ENCODE measurements at places on chromosomes 13 and 19.

DNA sequence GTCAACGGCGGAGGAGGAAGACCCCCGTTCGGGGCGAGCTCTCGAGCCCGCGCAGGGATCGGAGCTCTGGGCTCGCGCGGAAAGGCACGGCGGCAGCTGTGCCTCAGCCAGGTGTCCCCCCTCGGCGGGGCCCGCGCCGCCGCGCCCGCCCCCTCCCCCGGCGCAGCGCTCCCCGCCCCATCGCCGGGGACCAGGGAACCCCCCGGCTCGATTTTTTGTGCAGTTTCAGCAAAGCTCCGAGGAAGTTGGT is 110.0 kb downstream of the KCNRG start:
- DNase-seq: no peak

DNA sequence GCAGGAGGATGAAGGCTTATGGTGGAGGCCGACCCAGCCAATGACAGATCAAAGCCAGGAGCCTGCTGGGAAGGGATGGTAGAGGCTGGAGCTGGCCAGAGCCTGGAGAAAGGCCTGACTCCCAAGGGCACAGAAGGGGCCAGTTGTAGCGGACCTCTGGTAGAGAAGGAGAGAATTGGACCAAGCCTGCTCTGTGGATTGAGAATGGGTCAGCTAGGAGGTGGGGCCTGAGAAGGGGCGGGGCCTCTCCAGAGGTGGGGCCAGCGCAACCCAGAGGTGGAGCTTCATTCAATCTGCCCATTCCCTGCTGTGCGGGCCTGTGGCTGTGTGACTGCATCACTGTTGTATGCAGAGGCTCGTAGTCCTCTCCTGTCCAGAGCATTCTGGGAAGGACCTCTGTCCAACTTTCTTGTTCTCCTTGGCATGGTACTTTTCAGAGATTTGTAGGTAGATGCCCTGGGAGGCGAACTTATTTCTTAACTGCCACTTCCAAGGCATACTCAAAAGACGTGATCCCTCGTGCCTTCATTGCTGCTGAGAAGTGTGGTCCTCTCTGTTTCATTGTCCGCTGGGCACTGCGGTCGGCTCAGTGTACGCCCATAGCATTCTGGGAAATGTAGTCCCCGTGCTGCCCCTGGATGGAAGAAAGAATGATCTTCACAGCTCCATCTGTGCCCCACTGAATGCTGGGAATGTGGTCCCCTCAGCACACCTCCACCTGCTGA is 6.7 kb downstream of the GRIN2D start:
- DNase-seq: no peak

DNA sequence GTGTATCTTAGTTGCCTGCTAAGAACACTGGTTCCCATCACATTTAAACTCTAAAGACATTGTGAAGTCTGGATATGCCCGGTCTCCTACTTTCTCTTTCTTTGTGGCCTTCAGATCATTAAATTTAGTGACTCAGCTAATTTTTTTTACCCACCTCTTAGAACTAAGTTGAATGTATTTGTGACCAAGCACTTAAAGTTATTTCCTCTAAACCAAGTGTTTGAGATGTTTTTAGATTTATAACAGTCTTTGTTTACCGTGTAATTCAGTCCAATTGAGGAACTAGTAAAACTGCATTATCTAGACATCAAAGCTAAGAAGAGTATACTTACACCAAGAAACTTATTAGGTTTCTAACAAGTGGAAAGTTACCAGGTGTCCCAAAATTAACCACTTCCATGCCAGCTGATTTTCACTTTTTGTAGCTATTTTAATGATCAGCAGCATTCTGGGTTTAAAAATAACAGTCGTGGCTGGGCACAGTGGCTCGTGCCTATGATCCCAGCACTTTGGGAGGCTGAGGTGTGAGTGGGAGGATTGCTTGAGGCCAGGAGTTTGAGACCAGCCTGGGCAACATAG is 53.1 kb downstream of the ARHGAP35 start:
- DNase-seq: no peak

GRCh38 chr19:46256855-46257254 is 27.3 kb downstream of the IGFL1 start:
- DNase-seq: no peak

- DNase-seq: no peak
Observed at GRCh38 chr19:53511933-53512374, 26.0 kb upstream of the ZNF331 start.

DNA sequence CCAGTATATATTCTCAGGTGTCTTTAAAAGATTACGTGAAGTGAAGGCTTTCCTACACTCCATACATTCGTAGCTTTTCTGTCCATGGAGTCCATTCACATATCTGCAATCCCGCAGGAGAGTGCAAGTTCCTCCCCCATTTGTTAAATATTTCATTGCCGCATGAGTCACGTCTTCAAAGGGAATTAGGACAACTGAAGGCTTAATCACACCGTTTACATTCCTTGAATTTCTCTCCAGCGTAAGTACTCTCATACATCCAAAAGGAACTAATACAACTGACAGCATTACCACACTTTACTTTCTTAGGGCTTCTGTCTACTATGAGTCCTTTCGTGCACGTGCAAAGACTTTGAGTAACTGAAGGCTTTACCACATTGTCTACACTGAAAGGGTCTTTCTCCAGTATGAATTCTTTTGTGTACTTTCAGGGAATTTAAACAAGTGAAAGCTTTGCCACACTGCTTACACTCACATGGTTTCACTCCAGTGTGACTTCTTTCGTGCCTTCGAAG is 29.0 kb upstream of the ZNF564 start:
- no peak for DNase-seq

DNA sequence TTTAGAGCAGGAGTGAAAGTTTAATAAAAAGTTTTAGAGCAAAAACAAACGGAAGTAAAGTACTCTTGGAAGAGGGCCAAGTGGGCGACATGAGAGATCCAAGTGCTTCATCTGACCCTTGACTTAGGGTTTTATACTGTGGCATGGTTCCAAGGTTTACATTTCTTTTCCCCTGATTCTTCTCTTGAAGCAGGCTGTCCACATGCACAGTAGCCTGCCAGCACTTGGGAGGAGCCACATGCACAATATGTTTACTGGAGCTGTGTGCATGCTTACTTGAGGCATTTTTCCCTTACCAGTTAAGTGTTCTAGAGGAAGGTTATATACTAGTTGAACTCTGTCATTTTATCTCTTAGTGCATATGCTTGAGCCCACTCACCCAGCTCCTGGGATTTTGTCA is 295.6 kb downstream of the TBC1D4 start:
- no peak for DNase-seq

GRCh38 chr13:44422755-44423643 is 49.4 kb downstream of the SERP2 start:
- DNase-seq: no peak

DNA sequence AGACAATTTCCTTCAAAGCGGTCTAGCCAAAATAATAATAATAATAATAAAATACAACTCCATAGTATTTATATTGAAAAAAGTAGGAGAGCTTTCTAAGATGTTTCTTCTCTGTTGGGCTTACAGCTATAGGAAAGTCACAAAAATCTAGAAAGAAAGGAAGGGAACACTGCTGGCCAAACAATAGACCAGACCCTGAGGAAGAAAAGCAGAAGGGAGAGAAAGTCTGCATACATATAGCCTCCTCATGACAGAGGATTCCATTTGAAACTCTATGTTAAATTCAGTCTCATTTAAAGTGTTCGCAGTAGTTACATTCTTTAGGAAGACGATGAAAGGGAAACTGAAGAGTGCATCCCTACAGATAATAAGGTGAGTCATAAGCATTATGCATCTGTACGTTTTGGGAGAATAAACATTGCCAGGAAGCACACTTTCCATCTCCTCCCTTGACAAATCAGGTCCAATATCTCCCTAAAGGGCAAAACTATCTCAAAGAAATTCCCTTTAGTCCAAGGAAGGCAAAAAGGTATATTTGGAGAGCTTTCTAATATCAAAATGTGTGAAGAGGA is 86.5 kb downstream of the PCDH9 start:
- no peak for DNase-seq

DNA sequence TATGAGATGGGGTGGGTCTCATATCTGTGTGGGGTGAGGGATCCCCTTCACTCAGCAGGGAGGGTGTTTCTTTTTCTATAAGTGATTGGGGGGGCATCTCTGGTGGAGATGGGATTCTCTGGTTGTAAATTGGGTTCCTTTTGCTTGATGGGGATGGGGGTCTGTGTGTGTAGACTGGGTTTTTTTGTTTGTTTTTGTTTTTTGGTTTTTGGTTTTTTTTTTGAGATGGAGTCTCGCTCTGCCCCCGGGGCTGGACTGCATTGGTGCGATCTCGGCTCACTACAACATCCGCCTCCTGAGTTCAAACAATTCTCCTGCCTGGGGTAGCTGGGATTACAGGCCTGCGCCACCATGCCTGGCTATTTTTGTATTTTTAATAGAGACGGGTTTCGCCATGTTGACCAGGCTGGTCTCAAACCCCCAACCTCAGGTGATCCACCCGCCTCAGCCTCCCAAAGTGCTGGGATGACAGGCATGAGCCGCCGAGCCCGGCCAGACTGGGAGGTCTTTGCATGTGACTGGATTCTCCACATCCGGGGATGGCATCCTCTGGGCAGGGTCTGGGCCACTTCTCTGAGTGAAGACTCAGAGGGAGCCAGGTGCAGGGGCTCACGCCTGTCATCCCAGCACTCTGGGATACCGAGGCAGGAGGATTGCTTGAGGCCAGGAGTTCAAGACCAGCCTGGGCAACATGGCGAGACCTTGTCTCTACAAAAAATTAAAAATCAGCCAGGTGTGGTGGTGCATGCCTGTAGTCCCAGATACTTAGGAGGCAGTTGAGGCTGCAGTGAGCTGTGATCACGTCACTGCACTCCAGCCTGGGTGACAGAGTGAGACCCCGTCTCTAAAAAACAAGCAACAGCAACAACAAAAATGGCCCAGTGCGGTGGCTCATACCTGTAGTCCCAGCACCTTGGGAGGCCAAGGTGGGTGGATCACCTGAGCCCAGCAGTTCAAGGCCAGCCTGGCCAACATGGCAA is 799 bp downstream of the MYBPC2 start:
- DNase-seq: no peak

DNA sequence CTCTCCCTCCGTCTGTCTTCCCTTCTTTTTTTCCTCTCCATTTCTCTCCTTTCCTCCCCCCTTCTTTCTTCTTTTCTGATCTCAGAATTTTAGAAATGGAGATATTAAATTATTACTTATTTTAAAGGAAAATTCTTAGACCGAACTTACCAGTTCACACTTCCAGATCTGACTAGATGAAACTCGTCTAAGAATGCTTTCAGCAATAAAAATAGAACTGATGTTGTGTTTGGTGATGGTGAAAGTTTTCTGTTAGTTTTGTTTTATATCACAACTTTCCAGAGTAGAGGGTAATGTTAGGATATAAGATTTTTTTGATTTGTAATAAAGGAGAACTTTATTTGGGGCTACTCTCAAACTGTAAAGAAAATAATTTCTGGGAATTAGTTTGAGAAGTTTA is 29.9 kb downstream of the UCHL3 start:
- DNase-seq: no peak

DNA sequence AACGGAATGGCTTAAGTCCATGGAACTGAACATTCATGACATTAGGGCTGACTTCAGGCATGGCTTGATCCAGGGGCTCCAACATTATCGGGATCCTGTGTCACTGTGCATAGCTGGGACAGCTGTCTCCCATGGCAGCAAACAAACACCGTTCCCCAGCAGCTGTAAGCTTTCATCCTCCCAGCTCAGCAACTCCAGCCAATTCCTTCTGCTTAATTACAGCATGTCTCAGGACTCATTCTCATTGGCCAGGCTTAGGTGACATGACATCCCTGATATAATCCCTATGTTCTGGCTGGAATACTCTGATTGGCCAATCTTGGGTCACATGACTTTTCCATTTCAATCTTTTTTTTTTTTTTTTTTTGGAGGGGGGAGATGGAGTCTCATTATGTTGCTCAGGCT is 10.9 kb upstream of the TLE5 start:
- DNase-seq: no peak

GRCh38 chr13:85194482-85194881 is 604.7 kb downstream of the SLITRK6 start:
- no peak for DNase-seq

DNA sequence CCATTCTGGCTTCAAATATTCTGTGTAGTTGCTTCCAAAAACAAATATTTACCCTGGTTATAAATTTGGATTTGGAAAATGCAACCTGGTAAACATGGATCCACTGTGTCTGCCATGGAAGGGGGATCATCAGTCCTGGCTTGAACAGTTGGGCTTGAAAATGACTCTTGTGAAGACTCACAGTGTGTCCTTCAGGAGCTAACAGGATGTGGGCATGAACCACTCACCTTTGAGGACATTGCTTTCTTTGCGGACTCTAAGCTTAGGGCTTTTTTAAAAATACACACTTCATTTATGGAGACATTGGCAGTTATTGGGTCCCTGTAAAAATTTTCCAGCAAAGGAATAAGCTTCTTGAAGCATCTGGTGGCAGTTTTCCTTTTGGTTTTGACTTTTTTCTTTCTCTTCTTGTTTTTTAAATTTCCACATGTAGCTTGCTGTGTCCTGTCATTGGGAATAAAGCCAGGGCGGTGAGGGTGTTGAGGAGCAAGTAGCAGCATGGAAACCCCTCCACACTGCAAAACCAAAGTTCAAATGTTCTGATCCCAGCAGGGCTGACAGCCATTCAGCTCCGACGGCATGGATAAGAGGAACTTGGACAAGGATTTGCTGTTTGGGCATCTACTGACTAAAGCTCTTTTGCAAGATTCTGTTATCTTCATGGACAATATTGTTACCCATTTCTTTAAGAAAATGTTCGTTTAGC is 39.5 kb upstream of the SERP2 start:
- DNase-seq: no peak

DNA sequence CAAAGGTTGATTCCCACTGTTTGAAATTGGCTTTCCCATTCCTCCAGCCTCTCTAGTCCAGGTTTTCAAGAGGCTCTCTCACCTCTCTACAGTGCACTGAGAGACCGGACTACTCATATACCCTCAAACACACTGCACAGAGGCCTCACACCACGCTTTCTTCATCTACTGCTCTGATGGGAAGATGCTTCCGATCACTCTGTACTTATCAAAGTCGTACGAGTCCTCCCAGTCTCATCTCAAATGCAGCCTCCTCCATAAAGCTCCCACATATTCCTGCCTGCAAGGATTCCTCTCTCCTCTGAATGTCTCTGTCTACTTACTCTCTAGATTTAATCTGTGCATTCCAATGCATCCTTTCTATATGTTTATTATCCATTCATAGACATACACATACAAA is 164.4 kb downstream of the EFNB2 start:
- no peak for DNase-seq

DNA sequence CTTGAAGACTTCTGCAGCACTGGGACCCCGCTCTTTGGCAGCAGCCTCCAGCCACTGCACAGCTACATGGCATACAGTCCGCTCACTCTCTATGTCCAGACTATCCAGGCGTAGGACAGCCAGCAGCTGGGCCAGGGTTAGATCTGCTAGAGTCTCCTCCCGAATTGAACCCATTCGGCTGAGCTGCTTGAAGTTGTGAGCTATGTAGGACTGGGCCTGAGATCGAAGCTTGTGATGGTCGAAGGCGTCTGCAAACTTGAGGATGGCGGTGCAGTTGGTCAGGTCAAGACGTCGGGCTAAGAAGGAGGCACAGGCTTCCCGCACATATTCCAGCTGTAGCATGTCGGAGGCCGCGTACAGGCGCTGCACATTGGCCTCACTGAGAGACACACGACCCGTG is 900 bp downstream of the KBTBD7 start:
- no peak for DNase-seq

GRCh38 chr13:110885966-110886869 is 28.7 kb downstream of the ANKRD10 start:
- DNase-seq: no peak

GRCh38 chr13:77437267-77437666 is 98.2 kb upstream of the SCEL start:
- no peak for DNase-seq
